CD4-positive, alpha-beta memory T cell (primary cell): ENCODE measurements at places on chromosomes 12 and 14. TPM values are rescaled to one million over a fixed set of nuclear protein-coding genes. Genes with fewer than 3 reads are reported as not detected.

GRCh38 chr12:122980183-122981035 lies at the start of gene ARL6IP4:
Gene ARL6IP4, plus strand, starts transcription at chr12:122980681. Its CDS starts 459 bp downstream, at chr12:122981140.
- peak; percentile 56 for DNase-seq

DNA sequence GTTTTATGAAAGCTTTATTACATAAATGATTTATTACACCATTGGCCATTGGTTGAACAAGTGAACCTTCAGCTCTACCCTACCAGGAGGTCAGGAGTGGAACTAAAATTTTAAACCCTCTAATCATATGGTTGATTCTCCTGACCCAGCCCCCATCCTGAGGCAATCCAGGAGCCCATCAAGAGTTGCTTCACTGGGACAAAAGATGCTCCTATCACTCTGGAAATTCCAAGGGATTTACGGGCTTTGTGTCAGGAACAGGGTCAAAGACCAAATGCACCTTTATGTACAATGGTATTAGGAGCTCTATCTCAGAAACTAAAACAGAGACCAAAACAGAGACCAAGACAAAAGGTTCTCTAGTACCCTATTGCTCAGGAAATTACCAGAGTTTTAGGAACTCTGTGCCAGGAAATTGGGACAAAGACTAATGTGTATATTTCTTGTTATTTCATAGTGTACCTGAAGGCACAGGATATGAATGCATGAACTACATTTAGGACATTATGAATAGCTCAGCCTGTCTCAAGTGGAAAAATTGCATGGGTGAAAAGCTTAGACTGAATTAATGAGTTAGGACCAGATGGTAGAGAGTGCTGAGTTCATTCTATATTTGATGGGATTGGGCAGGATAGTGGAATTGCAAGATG lies 171.7 kb upstream of the FLRT2 start:
- DNase-seq = no peak

DNA sequence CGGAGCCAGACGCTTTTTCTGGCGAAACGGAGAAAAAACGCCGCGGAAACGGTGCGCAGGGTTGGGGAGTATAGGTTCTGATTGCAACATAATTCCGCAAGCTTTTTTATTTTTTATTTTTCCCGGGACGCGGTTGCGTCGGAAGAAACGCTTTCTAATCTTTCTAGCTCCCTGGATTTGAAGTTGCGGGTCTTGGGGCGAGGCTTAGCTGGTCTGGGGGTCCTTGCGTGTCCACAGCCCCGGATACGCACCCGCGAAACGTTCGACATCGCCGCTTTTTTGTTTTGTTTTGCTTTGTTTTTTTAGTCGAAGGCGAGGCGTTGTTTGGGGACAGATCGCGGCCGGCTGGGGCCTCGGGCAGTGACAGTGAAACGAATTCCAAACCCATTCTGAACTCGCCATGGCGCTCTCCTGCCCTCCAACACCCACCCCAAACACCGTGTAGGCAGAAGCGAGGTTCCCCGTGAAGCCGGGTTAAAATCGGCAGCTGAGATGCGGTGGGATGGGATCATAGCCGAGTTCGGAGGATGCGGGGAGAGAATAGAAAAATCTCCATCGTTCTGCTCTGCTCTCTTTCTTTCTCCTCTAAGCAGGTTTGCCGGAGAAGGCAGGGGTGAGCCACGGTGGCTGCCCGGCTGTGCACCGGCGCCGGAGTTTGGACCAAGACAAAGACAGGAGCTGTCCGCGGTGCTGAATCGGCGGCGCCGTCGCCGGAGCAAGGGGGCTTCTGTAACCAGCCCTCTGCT lies 8.1 kb upstream of the LHX5 start:
- peak; percentile 21 for DNase-seq

Gene SLC6A15
- total RNA-seq = not detected

Gene LIN7A
- total RNA-seq = not detected

- DNase-seq = peak; percentile 1
These were observed 205.4 kb downstream of the DAD1 start for GRCh38 chr14:22383515-22384166.

- DNase-seq = no peak
These were observed 47.3 kb downstream of the RAB35 start for GRCh38 chr12:120069278-120069677.

GRCh38 chr14:72752034-72752412 lies 141.9 kb downstream of the DPF3 start:
- no peak for DNase-seq

DNA sequence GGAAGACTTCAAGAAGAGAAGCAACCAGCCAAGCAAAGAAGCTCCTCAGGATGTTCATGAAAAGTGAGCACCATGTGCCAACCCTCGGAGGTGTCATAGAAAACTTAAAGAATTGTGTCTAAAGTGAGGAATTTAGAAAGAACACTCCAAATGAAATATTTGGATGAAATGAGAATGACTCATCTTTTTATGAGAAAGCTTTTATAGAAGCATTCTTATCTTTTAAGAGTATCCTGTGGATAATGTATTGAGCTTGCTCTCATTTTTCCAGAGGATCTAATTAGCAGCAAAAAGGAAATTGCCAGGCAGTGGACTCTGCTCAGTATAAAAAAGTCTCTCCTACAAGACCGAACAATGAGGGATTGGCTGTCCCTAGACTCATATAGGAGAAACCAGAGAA lies 454.9 kb downstream of the LRIG3 start:
- no peak for DNase-seq

DNA sequence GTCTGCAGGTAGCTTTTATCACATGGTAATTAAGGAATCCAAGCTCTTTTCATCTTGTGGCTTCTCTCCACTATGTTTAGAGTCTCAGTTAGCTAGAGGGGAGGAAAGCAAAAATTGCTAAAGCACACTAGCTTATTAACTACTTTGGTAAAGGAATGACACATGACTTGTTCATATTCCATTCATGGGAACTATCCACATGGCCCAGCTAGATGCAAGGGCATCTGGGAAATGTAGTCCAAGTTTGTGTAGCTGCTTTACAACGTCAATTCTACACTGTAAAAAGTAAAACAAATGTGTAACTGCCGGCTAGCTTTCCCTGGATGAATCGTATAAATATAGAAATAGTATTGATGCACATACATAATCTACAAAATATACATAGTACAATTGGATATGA lies 244.5 kb upstream of the LRFN5 start:
- DNase-seq = no peak

DNA sequence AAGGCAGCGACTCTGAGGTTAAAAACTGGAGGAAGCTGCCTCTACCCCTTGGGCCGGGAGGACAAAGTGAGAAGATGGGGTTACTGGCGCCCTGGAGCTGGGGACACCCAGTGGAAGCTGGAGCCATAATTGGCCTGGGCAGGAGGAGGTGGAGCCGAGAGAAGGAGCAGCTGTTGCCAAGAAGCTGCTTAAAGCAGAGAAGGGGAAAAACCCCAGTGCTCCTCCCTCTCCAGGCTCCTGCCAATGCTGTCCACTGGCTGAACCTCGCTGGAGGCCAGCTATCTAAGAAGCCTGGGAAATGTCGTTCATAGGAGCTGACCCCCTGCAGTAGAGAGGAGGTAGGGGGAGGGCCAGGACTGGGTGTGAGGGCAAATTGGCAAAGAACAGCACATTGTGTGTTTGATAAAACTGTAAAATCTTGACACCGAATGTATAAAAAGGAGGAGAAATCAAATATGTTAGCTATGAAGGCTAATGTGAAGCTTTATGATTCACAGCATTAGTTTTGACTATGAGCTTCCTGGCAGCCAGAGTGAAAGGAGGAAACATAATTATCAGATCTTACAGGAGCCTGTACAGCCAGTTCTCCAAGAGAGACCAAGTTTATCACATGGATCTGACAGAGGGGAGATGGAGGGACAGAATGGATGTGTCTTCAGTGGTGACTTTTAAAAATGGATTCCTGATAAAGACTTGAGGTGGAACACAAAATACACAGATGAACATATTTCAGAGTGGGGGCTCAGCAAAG lies 9.5 kb downstream of the HHIPL1 start:
- DNase-seq = no peak

DNA sequence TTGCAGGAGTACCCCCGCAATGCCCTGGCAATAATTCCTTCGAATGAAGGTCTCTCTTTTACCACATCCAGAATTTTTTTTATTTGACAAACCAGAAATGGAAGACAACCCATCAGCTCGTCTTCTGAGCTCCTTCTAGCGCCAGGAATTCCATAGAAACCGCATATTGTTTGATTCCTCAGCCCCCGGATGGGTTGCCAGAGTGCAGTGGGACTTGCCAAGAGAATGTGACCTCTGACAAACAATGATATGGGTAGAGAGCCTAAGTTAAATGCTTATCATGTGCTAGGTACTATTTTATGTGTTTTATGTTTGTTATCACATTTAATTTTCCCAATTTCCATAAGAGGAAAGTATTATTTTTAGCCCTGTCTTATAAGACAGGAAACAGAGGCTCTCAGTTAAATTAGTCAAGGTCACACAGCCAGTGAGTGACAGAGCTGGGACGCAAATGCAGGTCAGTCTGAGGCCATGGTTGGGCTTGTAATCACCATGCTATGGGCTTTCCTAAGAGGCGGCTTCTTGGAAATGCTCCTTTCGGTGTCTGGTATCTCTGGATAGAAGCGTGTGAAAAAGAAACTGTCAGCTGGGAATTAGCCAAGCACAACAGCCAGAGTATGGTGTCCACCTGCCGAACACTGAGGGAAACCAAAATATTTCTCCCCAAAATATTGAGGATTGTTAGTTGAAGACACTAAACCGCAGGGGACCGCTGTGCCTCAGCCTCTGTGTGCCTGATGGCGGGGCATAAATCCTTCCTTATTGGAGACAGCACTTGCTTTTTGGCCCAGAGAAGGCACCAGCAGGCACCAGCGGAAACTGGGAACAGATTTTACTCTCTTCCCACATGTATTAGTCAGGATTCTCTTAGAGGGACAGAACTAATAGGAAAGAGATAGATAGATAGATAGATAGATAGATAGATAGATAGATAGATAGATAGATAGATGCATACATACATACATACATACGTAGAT lies 29.4 kb upstream of the ETFBKMT start:
- no peak for DNase-seq

GRCh38 chr12:113889891-113890581 lies 76.1 kb downstream of the RBM19 start:
- DNase-seq = no peak

Gene CLEC2A
- total RNA-seq = not detected

DNA sequence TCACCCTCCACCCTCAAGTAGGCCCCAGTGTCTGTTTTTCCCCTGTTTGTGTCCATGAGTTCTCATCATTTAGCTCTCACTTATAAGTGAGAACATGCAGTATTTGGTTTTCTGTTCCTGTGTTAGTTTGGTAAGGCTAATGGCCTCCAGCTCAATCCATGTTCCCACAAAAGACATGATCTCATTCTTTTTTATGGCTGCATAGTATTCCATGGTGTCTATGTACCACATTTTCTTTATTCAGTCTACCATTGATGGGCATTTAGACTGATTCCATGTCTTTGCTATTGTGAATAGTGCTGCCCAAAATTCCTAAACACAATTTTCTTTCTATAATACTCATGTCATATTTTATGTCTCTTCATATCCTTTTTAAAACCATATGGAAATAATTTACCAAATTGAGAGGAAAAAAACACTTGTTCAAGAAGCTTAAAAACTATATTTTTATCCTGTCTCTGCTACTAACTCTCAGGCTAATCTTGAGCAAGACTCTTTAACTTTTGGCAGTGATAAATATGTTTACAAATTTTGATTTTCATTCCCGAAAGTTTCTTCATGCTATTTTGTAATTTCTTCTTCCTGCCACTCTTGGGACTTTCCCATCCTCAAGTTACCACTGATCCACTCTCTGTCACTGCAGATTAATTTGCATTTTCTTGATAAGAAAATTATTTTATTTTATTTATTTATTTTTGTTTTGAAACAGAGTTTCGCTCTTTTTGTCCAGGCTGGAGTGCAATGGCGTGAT lies 28.0 kb upstream of the OSBPL8 start:
- DNase-seq = no peak

- DNase-seq = no peak
These were observed 62.6 kb downstream of the PLXNC1 start for GRCh38 chr12:94211021-94211420.

Gene FGF6
- not detected for total RNA-seq

- no peak for DNase-seq
These were observed 37.0 kb upstream of the TMX1 start for GRCh38 chr14:51202914-51203665.

DNA sequence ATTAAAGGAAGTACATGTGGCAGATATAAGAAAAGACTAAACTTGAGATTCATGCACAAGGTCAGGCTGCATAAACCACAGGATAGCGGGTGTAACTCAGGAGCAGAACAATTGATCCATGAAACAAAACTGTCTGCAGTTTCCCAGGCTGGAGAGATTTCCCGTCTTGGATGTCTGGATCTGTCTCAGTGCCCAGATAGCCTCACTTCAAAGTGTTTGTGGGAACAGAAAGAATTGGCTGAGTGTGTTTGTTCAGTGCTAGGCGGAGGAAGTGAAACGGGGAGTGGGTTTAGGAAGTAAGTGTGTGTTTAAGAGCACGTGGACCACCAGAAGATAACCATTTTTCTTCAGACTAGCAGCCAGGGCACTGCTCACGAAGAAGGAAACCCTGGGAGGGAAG lies 1.4 kb upstream of the RNASE10 start:
- DNase-seq = no peak

DNA sequence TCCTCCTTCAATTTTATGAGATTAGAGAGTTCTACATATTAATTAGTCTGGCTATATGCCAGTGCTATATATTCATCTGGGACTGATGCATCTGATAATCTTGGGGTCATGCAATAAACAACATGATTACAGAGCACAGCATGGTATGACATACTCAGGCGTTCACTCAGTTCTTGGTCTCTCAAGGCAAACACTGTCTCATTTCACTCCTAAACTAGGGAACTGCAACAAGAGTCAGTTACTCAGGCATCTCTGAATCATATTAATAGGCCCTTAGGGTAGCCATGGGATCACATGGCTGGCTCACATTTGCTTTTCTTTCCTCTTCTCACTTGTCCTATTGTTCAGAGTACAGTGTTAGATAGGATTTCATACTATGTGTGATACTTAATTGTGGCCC lies 91.8 kb upstream of the TMEM260 start:
- no peak for DNase-seq

GRCh38 chr12:131102991-131103668 lies 149.4 kb downstream of the ADGRD1 start:
- DNase-seq = peak; percentile 25

GRCh38 chr14:95189367-95190132 lies 32.2 kb upstream of the DICER1 start:
- DNase-seq = no peak

Gene SLC10A1
- total RNA-seq = not detected
